NB4 (cell line): ENCODE measurements at places on chromosomes 7 and 10.

DNA sequence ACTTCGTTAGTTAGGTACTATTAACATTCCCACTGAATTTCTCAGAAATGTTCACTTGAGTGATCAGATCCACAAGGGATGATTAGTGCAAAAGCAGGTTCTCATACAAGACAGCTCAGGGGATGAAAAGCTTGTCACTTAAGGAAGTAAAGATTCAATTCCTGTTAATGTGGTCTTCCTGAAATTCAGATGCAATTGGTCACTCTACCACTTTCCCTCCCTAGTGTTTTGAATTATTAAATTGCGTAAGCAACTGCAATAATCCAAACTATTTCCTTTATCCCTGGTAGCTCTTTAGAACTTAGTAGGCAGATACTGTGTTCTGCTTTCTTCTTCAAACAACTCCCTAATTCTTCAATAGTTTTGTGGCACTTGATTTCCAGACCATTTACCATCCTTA lies 121.4 kb downstream of the MAGI2 start:
- no peak for DNase-seq

GRCh38 chr10:50883629-50884028 lies 1.8 kb downstream of the A1CF start:
- DNase-seq: no peak

DNA sequence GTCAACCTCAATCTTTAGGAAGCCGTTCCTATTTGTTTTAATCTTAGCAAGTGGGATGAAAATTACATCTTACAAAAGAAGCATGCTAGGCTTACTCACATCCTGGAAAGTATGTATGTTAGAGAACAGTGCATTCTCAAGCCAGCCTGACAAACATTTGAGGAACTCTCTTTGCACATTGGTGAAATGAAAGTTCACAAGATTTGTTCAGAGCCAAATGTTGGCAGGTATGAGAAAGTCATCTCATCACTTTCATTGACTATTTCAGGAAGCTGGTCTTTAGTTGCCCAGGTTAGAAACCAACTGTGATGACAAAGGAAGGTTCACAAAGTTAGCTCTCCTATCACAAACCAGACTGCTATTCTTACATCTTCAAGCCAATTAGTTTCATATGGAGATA lies 57.1 kb downstream of the ABCB1 start:
- no peak for DNase-seq

- DNase-seq: no peak
These were observed 134.3 kb upstream of the ZNF92 start for GRCh38 chr7:65239324-65239706.
